CD8-positive, alpha-beta memory T cell (primary cell): ENCODE measurements at places on chromosomes 7 and 10.

DNA sequence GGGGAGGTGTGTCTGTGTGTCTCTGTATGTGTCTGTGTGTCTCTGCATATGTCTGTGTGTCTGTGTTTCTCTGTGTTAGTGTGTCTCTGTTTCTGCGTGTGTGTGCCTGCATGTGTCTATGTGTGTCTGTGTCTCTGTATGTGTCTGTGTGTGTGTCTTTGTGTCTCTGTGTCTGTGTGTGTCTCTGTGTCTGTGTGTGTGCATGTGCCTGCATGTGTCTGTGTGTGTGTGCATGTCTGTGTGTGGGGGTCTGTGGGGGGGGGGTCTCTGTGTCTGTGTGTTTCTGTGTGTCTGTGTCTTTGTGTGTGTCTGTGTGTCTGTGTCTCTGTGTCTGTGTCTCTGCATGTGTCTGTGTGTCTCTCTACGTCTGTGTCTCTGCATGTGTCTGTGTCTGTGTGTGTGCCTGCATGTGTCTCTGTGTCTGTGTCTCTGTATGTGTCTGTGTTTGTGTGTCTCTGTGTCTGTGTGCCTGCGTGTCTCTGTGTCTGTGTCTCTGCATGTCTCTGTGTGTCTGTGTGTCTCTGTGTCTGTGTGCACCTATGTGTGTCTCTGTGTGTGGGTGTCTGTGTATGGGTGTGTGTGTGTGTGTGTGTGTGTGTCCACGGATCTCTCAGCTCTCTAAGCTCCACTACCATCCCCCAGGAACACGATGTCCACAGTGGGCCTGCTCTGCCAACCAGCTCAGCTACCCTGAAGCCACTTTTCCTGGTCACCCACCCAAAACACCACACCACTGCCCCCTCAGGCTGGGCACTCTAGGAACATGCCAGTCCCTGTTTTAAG lies 41.7 kb downstream of the RASGEF1A start:
- no peak for DNase-seq
- peaks cover 34% of the 10 kb centered on the region for H3K4me1 ChIP-seq
- H3K27ac ChIP-seq, result no peak overlapping the region
- no peak overlapping the region for H3K4me3 ChIP-seq
- H3K27me3 ChIP-seq, result no peaks in the 10 kb centered on the region

- no peaks in the 10 kb centered on the region for H3K36me3 ChIP-seq
- H3K4me1 ChIP-seq, result no peaks in the 10 kb centered on the region
- no peak for DNase-seq
- H3K27me3 ChIP-seq, result no peaks in the 10 kb centered on the region
- H3K4me3 ChIP-seq, result no peak overlapping the region
- H3K27ac ChIP-seq, result no peak overlapping the region
Measured at GRCh38 chr10:126179637-126180036, 208.6 kb downstream of the ADAM12 start.

GRCh38 chr10:37010741-37011140 lies 114.7 kb upstream of the ANKRD30A start:
- H3K4me1 ChIP-seq, result no peaks in the 10 kb centered on the region
- no peak overlapping the region for H3K27ac ChIP-seq
- H3K4me3 ChIP-seq, result no peak overlapping the region
- no peaks in the 10 kb centered on the region for H3K36me3 ChIP-seq

DNA sequence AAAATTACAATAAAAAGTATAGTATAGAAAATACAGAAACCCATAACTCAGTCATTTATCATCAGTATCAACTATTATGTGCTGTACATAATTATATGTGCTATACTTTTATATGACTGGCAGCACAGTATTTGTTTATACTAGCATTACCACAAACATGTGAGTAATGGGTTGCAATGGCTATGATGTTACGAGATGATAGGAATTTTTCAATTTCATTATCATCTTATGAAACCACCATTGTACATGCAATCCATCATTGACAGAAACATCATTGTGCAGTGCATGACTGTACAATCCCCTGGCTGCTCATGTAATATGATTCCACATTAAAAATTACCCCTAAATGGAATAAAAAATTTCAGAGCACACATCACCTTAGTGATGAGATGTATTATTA lies 55.7 kb upstream of the TMEM229A start:
- H3K4me3 ChIP-seq, result no peak overlapping the region
- no peaks in the 10 kb centered on the region for H3K4me1 ChIP-seq
- H3K27me3 ChIP-seq, result no peaks in the 10 kb centered on the region
- DNase-seq, result no peak

GRCh38 chr7:106418526-106418925 lies 133.7 kb upstream of the NAMPT start:
- no peak overlapping the region for H3K27ac ChIP-seq
- H3K4me1 ChIP-seq, result no peaks in the 10 kb centered on the region
- no peaks in the 10 kb centered on the region for H3K27me3 ChIP-seq
- no peak overlapping the region for H3K4me3 ChIP-seq

DNA sequence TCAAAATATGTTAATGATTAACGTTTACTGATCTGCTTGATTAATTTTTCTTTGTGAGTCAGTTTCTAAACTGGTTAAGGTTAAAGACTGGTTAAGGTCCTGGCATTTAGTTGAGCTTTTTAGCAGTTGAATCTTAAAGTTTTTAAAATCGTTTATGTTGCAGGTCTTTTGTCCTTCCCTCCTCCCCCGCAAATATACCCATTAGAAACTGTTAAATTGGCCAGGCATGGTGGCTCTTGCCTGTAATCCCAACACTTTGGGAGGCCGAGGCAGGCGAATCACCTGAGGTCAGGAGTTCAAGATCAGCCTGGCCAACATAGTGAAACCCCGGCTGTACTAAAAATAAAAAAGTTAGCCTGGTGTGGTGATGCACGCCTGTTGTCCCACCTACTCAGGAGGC lies 100.9 kb downstream of the PODXL start:
- no peaks in the 10 kb centered on the region for H3K27me3 ChIP-seq
- no peaks in the 10 kb centered on the region for H3K4me1 ChIP-seq
- no peak overlapping the region for H3K27ac ChIP-seq
- no peak overlapping the region for H3K4me3 ChIP-seq

- H3K27ac ChIP-seq, result peak overlapping the region; percentile 74
- H3K27me3 ChIP-seq, result no peaks in the 10 kb centered on the region
- H3K4me1 ChIP-seq, result peaks cover 56% of the 10 kb centered on the region
- DNase-seq, result no peak
- peaks cover 16% of the 10 kb centered on the region for H3K36me3 ChIP-seq
Measured at GRCh38 chr7:106864298-106865081, 592 bp upstream of the PIK3CG start.

- H3K4me1 ChIP-seq, result no peaks in the 10 kb centered on the region
- H3K27me3 ChIP-seq, result peaks cover 3% of the 10 kb centered on the region
- DNase-seq, result no peak
- no peak overlapping the region for H3K4me3 ChIP-seq
Measured at GRCh38 chr7:134196439-134196838, 69.3 kb downstream of the LRGUK start.

GRCh38 chr7:22663721-22664120 lies 63.3 kb upstream of the IL6 start:
- H3K4me1 ChIP-seq, result no peaks in the 10 kb centered on the region
- no peaks in the 10 kb centered on the region for H3K36me3 ChIP-seq
- no peaks in the 10 kb centered on the region for H3K27me3 ChIP-seq
- no peak for DNase-seq
- no peak overlapping the region for H3K4me3 ChIP-seq
- no peak overlapping the region for H3K27ac ChIP-seq

- H3K27me3 ChIP-seq, result no peaks in the 10 kb centered on the region
- DNase-seq, result peak; percentile 64
- H3K4me3 ChIP-seq, result no peak overlapping the region
- no peak overlapping the region for H3K27ac ChIP-seq
Measured at GRCh38 chr10:3192856-3193635, 20.5 kb upstream of the PITRM1 start.

DNA sequence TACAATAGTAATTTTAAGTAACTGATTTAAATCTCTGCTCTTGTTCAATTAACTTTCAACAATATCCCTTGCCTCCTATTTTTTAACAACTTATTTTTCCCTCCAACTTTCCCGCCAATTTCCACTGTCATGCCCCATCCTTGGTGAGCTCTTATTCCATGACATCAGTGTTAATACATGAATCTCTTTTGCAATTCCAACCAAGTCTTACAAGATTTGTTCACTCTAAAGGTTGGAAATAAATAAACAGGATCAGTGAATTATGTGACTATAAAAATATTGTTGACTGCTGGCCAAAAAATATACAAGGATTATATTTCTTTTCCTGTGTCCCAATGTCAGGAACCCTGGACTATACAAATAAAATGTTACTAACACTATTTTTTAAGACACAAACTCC lies 21.0 kb upstream of the AGMO start:
- H3K27me3 ChIP-seq, result no peaks in the 10 kb centered on the region
- H3K36me3 ChIP-seq, result no peaks in the 10 kb centered on the region
- no peaks in the 10 kb centered on the region for H3K4me1 ChIP-seq
- DNase-seq, result no peak
- H3K27ac ChIP-seq, result no peak overlapping the region

DNA sequence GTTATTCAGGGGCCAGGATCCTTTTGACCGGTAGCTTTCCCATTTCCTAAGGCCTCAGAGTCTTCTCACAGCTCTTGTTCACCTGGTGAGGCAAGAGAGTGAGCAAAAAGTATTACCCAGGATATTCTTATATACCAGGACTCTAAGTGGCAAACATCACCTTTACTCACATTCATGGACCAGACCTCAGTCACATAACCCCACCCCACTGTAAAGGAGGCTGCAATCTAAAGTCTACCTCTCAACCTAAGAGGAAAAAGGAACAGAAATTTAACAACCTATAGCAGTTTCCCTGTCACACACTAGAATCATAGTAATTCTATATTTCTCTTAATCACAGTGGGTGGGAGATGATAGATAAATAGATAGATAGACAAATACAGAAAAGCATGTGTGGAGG lies 176.0 kb upstream of the PTPRZ1 start:
- no peaks in the 10 kb centered on the region for H3K36me3 ChIP-seq
- H3K27ac ChIP-seq, result no peak overlapping the region
- no peak overlapping the region for H3K4me3 ChIP-seq
- H3K4me1 ChIP-seq, result no peaks in the 10 kb centered on the region
- no peaks in the 10 kb centered on the region for H3K27me3 ChIP-seq

- DNase-seq, result no peak
- H3K27ac ChIP-seq, result no peak overlapping the region
- no peak overlapping the region for H3K4me3 ChIP-seq
- no peaks in the 10 kb centered on the region for H3K27me3 ChIP-seq
Measured at GRCh38 chr10:116270771-116271592, 2.0 kb downstream of the GFRA1 start.

GRCh38 chr7:1402791-1403637 lies 56.3 kb downstream of the MICALL2 start:
- H3K4me3 ChIP-seq, result no peak overlapping the region
- H3K27me3 ChIP-seq, result peaks cover 30% of the 10 kb centered on the region
- no peak overlapping the region for H3K27ac ChIP-seq
- H3K36me3 ChIP-seq, result no peaks in the 10 kb centered on the region

- H3K4me1 ChIP-seq, result no peaks in the 10 kb centered on the region
- no peaks in the 10 kb centered on the region for H3K36me3 ChIP-seq
- DNase-seq, result no peak
- no peak overlapping the region for H3K4me3 ChIP-seq
- H3K27ac ChIP-seq, result no peak overlapping the region
Measured at GRCh38 chr10:49220679-49221078, 32.5 kb upstream of the TMEM273 start.

DNA sequence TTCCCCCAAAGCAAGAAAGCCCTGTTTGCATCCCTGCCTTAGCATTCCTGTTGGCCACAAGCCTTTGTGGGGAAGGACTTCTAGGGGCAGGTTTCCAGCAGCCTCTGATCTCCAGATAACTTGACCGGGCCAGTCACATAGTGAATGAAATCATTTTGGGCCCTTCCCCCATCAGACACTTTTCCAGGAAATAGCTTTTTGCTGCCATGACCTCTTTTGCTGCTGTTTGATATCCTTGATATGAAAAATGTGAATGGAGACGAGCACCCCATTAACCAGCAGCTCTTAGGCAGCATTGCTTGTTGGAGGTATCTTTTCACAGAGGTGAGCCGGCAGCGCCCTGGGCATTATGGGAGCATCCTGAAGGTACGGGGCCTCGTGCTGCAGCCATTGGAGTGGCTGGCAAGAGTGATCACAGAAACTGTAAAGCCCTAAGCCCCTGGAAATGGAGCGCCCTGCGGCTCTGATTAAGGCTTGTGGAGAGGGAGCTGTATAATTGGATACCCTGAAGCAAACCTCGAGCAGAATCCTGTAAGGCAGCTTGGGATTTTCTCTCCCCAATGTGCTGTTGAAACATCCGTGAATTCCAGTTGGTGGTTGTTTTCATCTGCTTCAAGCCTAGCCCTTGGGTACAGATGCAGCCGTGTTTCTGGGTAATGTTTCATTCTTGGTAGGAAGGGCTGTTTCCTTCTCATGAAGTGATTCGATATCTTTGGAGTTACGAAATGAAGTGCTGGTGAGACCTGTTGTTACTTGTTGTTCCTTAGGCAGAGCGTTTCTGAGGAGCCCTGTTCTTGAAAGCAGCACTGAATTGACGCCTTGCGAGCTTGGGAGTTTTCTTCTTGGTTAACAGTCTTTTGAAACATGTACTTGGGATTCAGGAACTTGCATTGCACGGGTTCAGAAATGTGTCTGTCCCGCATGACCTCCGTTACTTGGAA lies 179.0 kb downstream of the PTEN start:
- no peak for DNase-seq
- H3K36me3 ChIP-seq, result no peaks in the 10 kb centered on the region
- no peak overlapping the region for H3K4me3 ChIP-seq
- H3K4me1 ChIP-seq, result peaks cover 6% of the 10 kb centered on the region

DNA sequence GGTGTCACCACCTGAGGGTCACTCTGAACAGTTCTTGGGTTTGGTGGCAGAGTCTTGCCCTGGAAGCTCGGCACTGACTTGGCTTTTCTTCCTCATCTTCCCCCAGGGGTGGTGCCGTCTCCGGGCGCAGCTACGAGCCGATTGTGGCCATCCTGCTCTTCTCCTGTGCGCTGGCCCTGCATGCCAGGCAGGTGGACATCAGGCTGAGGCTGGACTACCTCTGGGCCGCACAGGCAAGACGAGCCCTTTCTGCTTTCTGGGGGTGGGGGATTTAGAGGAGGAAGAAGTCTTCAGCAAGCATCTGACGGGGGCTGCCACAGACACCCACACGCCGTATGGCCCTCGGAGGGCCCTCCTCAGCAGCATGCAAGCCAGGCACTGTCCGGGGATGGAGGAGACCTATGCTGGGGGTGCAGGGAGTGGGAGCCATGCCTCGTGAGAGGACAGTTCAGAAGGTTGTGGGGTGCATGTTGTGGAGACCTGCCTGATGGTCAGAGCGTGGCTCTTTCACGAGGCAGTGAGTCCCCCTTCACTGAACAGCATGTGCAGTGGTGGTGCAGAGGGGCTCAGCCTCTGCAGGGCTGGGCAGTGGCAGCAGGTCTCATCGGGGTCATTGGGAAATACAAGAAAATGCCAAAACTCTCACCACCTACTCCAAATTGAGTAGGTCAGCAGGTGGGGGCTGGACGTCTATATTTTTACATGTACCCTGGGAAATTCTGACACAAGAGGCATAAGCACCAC lies 112.4 kb downstream of the ADCY1 start:
- no peaks in the 10 kb centered on the region for H3K36me3 ChIP-seq
- DNase-seq, result no peak
- H3K27ac ChIP-seq, result no peak overlapping the region
- no peaks in the 10 kb centered on the region for H3K4me1 ChIP-seq

GRCh38 chr7:109895536-109895935 lies 1195.4 kb upstream of the LRRN3 start:
- no peak overlapping the region for H3K4me3 ChIP-seq
- no peak for DNase-seq
- no peaks in the 10 kb centered on the region for H3K27me3 ChIP-seq
- H3K27ac ChIP-seq, result no peak overlapping the region
- no peaks in the 10 kb centered on the region for H3K4me1 ChIP-seq

- H3K27ac ChIP-seq, result no peak overlapping the region
- H3K4me3 ChIP-seq, result no peak overlapping the region
Measured at GRCh38 chr10:17729630-17730029, 22.4 kb upstream of the TMEM236 start.
